Lung (tissue), 17 donors: ENCODE measurements at places on chromosomes 12 and 14. TPM values are rescaled to one million over a fixed set of nuclear protein-coding genes. Genes with fewer than 3 reads are reported as not detected.

The TAS2R19 gene
- total RNA-seq, result 3.2 TPM

The AMN gene
- 0.94 TPM for total RNA-seq

The EGLN3 gene
- total RNA-seq, result 80.6 TPM

The PYGL gene
- 49.4 TPM for total RNA-seq

The KCNK10 gene
- not detected for total RNA-seq

The TCTN2 gene
- total RNA-seq, result 22.3 TPM

The GALNT16 gene
- 4.1 TPM for total RNA-seq

The ABCB9 gene
- 7.5 TPM for total RNA-seq

The AMIGO2 gene
- 5.7 TPM for total RNA-seq

The IGF1 gene
- total RNA-seq, result 60.7 TPM

The TAS2R30 gene
- 40.4 TPM for total RNA-seq

- H3K27ac ChIP-seq, result no peak overlapping the region
- no peaks in the 10 kb centered on the region for H3K4me1 ChIP-seq
- DNase-seq, result no peak
- no peaks in the 10 kb centered on the region for H3K27me3 ChIP-seq
Observed at GRCh38 chr12:94699801-94700200, 49.4 kb upstream of the TMCC3 start.

DNA sequence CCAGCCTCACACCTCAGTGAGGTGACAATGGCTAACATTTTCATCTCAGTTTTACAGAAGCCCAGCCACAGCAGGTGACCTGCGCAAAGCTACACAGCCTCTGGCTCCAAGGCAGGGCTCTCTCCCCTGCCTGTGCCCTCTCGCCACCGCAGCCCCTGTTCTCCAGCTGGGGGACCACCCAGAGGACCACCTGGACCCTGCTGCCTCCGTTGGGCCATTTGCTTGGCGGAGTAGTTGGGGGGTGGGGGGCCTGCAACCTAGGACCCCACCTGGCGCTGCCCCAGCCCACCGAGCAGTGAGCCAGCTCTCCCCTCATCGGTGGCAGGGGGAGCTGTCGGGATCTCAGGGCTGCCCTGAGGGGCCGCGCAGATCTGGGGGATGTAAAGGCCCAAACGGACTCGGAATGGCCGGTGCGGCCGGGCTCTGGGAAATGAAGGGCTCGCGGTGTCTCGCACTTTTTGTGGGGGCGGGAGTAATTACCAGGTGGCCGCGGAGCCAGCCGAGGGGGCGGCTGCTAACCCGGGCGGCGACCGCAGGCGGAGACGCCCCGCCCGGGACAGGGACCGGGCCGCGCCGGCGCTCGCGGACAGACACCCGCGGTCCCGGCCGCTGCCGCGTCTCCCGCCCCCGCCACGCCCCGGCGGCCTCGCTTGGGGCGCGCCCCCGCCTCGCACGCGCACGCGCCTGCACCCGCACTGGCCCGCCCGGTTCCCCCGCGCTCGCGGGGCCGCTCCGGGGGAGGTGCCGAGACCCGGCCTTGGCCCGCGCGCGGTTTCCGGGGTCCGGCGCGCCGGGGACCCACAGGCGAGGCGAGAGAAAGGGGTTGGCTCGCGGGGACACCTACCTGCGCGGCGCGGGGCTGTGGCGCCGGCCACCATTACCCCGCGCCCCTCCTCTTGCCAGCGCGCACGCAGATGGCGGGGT lies 8.6 kb upstream of the GPR68 start:
- no peaks in the 10 kb centered on the region for H3K27me3 ChIP-seq
- H3K4me1 ChIP-seq, result no peaks in the 10 kb centered on the region
- H3K4me3 ChIP-seq, result peak overlapping the region; percentile 42

DNA sequence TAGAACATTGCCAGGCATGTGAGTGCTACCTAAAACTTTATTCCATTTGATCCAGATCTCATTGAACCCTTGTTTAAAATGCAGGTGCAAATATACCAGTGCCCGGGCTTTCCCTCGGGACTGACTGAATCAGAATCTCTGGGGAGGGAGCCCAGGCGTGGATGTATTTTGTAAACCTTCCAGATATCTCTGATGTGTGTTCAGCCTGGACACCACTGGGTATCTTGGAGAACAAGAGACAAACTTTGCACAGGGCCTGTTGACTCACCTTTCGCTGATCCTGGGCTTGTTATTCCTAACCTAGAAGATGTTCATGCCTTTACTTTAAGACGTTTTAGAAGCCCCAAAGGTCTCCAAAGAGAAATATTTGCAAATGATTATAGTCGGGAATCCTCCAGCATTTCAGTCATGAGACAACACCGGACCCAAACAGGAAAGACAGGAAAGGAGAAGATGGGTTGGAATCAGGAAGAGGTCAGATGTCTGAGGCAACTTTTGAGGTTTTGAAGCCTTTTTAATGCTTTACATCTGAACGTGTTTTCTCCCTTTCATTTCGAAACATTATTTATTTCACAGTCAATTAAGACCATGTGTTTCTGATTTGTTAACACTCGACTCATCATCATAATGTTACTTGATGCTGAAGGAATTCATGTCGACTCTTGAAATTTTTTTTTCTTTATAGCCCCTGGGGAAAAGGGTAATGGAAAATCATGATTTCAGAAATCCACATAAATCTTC lies 118.6 kb downstream of the PLXNC1 start:
- H3K36me3 ChIP-seq, result peaks cover 3% of the 10 kb centered on the region
- H3K27me3 ChIP-seq, result no peaks in the 10 kb centered on the region
- H3K4me3 ChIP-seq, result no peak overlapping the region
- peak; percentile 89 for DNase-seq
- peaks cover 30% of the 10 kb centered on the region for H3K4me1 ChIP-seq
- H3K27ac ChIP-seq, result peak overlapping the region; percentile 33

DNA sequence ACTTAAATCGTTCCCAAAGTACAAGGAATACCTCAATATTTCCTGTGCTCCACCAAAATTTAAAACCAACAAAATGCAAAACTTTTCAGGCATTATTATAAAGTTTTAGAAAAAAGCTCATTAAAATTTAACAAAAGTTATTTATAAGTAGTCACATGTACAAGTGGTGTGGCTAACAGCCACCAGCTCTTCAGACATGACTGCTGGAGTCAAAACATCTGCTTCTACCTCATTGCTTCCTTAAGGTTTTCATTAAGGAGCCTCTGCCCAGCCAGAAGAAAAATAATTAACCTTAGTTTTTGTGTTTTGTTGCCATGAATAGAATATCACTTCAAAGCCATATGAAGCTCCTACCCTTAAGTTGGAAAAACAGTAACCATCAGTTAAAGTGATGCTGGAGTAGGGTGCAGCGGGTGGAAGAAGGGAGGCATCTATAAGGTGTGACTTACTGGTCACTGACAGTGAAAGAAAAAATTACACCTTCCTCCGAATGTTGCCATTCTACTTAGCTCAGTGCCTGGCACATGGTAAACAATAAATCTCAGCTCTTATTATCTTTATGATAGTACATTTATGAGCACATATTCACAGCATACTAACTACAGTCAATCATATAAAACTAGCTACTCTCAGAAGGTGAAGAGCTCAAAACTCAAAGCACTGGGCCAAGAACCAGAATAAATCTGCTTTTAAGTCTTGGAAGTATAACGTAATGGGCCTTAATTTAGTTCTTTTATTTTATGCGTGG lies 57.7 kb downstream of the GALC start:
- DNase-seq, result peak; percentile 5
- H3K27ac ChIP-seq, result no peak overlapping the region
- H3K4me3 ChIP-seq, result no peak overlapping the region
- H3K27me3 ChIP-seq, result no peaks in the 10 kb centered on the region
- H3K4me1 ChIP-seq, result no peaks in the 10 kb centered on the region

DNA sequence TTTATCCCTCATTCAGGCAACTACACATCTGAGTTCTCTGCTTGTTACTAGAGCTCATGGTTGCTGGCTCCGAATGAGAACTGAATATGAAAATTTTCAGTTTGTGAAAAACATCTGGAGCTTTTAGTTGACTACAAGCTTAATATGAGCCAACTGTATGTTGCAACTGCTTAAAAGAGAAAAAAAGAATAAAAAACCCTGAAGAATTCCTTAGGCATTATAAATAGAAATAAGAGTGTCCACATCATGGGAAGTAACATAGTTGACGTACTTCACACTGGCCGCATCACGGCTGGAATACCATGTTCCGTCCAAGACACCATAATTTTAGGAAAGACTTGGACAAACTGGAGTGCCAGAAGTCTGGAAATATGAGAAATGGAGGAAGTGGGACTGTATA lies 57.9 kb downstream of the PDE3A start:
- H3K36me3 ChIP-seq, result no peaks in the 10 kb centered on the region
- H3K4me1 ChIP-seq, result no peaks in the 10 kb centered on the region
- peak; percentile 85 for DNase-seq
- no peaks in the 10 kb centered on the region for H3K27me3 ChIP-seq
- H3K4me3 ChIP-seq, result no peak overlapping the region

GRCh38 chr12:46702581-46703344 lies 123.0 kb downstream of the SLC38A4 start:
- no peaks in the 10 kb centered on the region for H3K4me1 ChIP-seq
- no peaks in the 10 kb centered on the region for H3K36me3 ChIP-seq
- no peaks in the 10 kb centered on the region for H3K27me3 ChIP-seq
- H3K27ac ChIP-seq, result no peak overlapping the region

- peaks cover 5% of the 10 kb centered on the region for H3K4me1 ChIP-seq
- H3K27ac ChIP-seq, result no peak overlapping the region
- H3K36me3 ChIP-seq, result no peaks in the 10 kb centered on the region
- DNase-seq, result no peak
Observed at GRCh38 chr14:99515301-99516155, 34.3 kb downstream of the CCNK start.

DNA sequence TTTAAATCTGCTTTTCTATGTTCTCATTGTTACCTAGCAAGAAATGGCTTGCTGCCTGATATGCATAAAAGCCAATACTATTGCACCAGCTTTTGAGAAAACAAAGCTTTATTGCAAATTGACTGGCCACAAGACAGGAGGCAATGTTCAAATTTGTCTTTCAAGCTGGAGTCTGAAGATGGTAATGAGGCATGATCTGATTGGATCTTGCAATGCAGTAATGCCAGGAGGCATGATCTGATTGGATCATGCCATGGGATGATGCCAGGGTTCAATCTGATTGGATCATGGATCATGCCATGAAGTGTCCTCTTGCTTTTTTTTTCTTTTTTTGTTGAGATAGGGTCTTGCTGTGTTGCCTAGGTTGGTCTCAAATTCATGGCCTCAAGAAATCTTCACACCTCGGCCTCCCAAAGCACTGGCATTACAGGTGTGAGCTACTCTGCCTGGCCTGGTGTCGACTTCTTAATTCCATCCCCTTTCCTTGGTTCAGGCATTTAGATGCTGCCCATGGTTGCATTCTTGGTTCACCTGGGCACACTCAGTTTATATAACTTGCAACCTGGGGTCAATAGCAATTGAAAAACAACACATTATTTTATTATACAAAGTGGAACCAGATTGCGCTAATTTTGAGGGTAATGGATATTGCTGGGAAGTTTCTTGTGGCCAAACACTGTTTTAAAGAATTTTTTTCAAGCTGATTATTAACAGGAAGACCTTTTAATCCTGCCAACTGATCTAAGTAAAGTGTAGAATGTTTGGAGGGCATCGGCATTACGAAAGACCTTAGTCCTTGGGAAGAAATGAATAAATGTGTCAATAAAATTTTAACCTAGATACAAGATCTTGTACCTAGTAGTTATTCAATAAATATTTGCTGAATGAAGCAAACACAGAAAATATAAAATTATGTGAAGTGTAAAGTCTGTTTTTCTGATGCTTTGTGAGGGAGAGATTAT lies 38.8 kb downstream of the HSD17B6 start:
- no peaks in the 10 kb centered on the region for H3K4me1 ChIP-seq
- no peak overlapping the region for H3K27ac ChIP-seq
- H3K36me3 ChIP-seq, result no peaks in the 10 kb centered on the region
- no peaks in the 10 kb centered on the region for H3K27me3 ChIP-seq
- no peak overlapping the region for H3K4me3 ChIP-seq

GRCh38 chr12:116937640-116938039 lies 26.9 kb downstream of the FBXW8 start:
- peaks cover 19% of the 10 kb centered on the region for H3K4me1 ChIP-seq
- H3K36me3 ChIP-seq, result peaks cover 5% of the 10 kb centered on the region
- H3K27ac ChIP-seq, result no peak overlapping the region
- DNase-seq, result no peak

- no peaks in the 10 kb centered on the region for H3K27me3 ChIP-seq
- H3K4me1 ChIP-seq, result peaks cover 3% of the 10 kb centered on the region
- no peak overlapping the region for H3K27ac ChIP-seq
Observed at GRCh38 chr12:66152732-66153131, 17.1 kb downstream of the TMBIM4 start.

DNA sequence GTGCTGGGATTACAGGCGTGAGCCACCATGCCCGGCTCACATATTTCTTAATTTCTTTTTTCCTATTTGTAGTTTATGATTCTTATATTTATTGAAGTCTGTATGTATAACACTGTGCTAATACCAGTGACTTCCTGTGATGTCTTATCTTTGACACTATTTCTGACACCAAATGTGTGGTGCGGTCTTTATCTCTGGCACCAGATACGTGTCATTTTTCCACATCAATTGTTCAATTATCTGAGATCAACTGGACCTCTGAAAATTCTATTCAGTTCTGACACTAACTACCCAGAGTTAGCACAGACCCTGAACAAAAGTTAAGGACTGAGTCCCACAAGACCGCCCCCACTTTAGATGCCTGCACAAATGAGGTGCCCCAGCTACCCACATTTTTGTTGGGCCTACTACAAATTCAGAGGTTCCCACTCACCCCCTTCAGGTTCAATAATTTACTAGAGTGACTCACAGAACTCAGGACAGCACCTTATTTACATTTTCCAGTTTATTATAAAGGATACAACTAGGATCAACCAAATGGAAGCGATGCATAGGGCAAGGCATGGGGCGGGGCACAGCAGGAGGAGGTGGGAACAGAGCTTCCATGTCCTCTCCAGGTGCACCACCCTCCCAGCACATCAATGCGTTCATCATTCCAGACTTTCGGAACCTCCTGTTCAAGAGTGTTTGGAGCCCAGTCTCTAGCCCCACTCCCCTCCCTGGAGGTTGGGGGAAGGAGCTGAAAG lies 11.6 kb upstream of the SRSF9 start:
- no peak overlapping the region for H3K27ac ChIP-seq
- DNase-seq, result no peak
- H3K4me1 ChIP-seq, result no peaks in the 10 kb centered on the region
- peaks cover 4% of the 10 kb centered on the region for H3K36me3 ChIP-seq
- no peak overlapping the region for H3K4me3 ChIP-seq

DNA sequence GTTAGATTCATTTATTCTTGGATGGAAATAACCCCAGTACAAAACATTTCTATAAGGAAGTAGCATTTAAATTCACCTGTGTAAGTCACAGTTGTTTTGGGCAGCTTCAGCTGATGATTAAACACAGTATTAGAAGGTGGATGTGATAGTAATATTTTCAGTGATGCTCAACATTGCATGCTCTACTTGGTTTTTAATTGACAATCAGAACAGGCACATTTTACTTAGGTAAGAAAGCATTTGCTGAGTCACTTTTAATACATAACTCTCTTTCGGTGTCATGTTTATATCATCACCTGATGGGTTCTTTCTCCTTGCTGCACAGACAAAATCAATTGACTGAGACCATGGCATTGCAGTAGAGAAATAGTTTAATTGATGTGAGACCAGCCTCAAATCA lies 80.7 kb downstream of the CMAS start:
- no peaks in the 10 kb centered on the region for H3K36me3 ChIP-seq
- no peak overlapping the region for H3K27ac ChIP-seq
- H3K27me3 ChIP-seq, result no peaks in the 10 kb centered on the region

GRCh38 chr14:94040247-94040646 lies 14.1 kb downstream of the OTUB2 start:
- H3K36me3 ChIP-seq, result peaks cover 10% of the 10 kb centered on the region
- H3K27ac ChIP-seq, result no peak overlapping the region
- H3K4me3 ChIP-seq, result no peak overlapping the region
